Right ventricle myocardium superior (tissue), 1 donor: ENCODE measurements at places on chromosomes 1 and 21.
A peak's percentile ranks its signal among the peaks of the same experiment; 100 is the strongest.

DNA sequence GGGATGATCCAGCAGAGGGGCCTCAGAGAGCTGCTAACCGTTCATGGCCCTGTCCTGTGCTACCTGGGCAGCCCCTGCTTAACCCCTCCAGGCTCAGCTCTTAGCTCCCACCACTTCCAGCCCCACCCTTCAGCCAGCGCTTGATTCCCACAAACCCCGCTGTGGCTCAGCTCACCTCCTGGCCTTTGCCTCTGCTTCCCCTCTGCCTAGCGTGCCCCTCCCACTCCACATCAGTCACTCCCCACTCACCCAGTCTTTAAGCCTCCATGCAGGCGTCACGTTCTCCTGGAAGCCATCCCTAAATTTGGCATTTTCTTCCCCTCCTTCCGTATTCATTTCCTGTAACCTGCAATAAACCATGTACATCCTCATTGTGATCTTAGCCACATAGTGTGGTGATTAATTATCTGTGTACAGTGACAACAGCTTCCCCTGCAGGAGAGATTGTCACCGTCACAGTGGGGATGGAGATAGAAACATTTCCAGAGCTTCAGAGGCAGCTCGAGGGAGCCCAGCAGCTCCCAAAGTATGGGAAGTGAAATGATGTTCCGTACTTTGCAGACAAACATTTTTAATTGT, 65.5 kb downstream of the EPHB2 start:
- no peak for DNase-seq

- no peak for DNase-seq
Observed at GRCh38 chr1:28112388-28113241, 24.2 kb upstream of the EYA3 start.

- no peak for DNase-seq
Observed at GRCh38 chr1:30872033-30872947, 36.3 kb downstream of the SDC3 start.

- DNase-seq = no peak
Observed at GRCh38 chr1:198465201-198466144, 75.0 kb downstream of the ATP6V1G3 start.

- DNase-seq = peak; percentile 48
Observed at GRCh38 chr21:38126666-38127303, 130.0 kb upstream of the KCNJ15 start.

- DNase-seq = no peak
Observed at GRCh38 chr1:107669996-107670395, 295.0 kb downstream of the VAV3 start.

DNA sequence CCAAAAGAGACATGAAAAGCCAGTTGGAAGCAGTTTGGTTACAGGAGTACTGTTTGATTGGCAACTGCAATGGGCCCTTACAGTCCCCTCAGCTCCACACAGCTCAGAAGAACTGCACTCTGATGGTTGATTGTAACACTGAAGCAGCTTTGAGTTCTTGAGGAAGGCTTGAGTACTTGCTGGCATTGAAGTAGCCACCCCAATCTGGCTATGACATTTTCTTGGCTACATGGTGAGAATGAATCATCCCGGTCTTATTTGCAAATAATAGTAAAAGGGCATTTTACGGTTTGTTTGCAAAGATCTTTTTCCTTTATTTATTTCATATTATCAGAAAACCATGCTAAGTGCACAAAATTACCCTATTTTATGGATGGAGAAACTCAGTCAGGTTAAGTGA, 159.7 kb upstream of the BEND5 start:
- no peak for DNase-seq

GRCh38 chr21:39946199-39946598, 79.0 kb downstream of the PCP4 start:
- DNase-seq = no peak

DNA sequence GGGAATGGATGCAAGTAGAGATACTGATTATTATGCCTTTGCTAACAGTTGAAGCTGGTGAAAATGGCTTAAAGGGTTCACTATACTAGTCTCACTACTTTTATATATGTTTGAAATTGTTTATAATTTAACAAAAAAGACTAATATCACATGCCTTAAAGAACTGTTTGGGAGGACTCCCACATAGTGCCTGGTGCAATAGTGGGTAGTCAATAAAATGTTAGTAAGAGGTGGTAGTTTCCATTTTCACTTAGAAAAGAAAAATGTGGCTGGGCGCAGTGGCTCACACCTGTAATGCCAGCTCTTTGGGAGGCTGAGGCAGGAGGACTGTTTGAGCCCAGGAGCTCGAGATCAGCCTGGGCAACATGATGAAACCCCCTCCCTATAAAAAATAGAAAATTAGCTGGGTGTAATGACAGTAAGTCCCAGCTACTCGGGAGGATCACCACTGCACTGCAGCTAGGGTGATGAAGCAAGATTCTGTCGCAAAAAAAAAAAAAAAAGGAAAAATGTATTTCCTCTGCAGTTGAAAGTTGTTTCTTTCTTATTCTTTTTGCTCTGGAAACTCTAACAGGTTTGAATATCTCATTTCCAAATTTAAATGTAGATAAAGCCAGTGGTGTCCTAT, 24.5 kb downstream of the C21orf91 start:
- no peak for DNase-seq

GRCh38 chr1:6355621-6356020, 37.9 kb downstream of the ACOT7 start:
- DNase-seq = no peak

GRCh38 chr1:194809665-194810064, 1623.3 kb upstream of the B3GALT2 start:
- no peak for DNase-seq

DNA sequence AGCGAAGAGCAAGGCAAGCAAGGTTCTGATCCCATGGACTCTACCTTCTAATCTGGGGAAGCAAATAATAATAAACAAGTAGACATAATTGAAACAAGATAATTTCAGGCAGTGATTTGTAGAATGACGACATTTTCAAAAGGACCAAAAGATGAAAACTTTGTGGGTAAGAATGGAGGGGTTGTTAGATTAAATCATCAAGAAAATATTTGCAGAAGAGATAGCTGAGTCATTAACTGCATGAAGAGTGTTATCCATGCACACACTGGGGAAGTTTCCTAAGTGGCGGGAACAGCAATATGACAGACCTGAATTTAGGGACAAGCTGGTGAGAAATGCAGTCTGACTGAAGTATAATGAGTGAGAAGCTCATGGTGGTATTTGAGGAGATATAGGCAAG, 583.1 kb upstream of the RGS18 start:
- DNase-seq = no peak

DNA sequence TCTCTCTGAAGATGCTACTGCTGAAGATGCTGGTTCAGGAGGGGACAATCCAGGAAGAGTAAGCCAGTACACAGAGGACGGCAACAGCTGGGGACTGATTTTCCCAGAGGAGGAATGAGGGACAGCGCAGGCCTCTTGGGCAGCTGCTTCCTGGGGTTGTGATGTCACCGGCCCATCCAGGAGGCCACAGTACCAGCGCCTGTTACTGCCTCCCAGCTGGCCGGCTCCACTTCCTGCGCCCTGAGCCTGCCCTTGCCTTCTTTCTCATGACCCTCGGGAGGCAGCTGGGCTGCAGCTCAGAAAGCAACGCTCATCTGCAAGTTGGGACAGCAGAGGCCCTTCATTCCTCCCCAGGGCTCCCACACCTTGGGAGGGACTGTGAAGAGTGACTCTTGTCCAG, 21.9 kb upstream of the ID3 start:
- DNase-seq = peak; percentile 64
